ENCODE measurements at places on chromosomes 2 and 18. TPM values are rescaled to one million over a fixed set of nuclear protein-coding genes. Genes with fewer than 3 reads are reported as not detected.

The CTNNA2 gene
- total RNA-seq: 3.8 TPM

The DTYMK gene
- total RNA-seq: 7.4 TPM

The RGPD4 gene
- total RNA-seq: not detected

The MYO5B gene
- 0.36 TPM for total RNA-seq

The SCRN3 gene
- total RNA-seq: 14.7 TPM

The RESP18 gene
- total RNA-seq: not detected

The SKA1 gene
- total RNA-seq: not detected

The PDE1A gene
- 17.2 TPM for total RNA-seq

The MPP4 gene
- not detected for total RNA-seq

The SERPINB3 gene
- not detected for total RNA-seq

The FOXD4L1 gene
- 0.14 TPM for total RNA-seq

The RNF125 gene
- 0.95 TPM for total RNA-seq

The INPP5D gene
- 6.4 TPM for total RNA-seq

The CNDP1 gene
- total RNA-seq: not detected

The SCN1A gene
- 0.14 TPM for total RNA-seq

The ZBTB7C gene
- total RNA-seq: 0.49 TPM

The MARCO gene
- total RNA-seq: 3.3 TPM

The SF3B1 gene
- 364 TPM for total RNA-seq

The PIGN gene
- 21.0 TPM for total RNA-seq

The SCN7A gene
- total RNA-seq: 117 TPM

Data from sigmoid colon (tissue), 7 donors.